Right renal pelvis (tissue), 4 donors: ENCODE measurements at places on chromosomes 5 and 9. TPM values are rescaled to one million over a fixed set of nuclear protein-coding genes. Genes with fewer than 3 reads are reported as not detected.

The MZB1 gene
- 0.95 TPM for polyA plus RNA-seq

- DNase-seq, result no peak
Observed at GRCh38 chr5:141155540-141156374, 5.9 kb downstream of the PCDHB6 start.

- no peak for DNase-seq
Observed at GRCh38 chr5:113330533-113331208, 104.1 kb downstream of the TSSK1B start.

DNA sequence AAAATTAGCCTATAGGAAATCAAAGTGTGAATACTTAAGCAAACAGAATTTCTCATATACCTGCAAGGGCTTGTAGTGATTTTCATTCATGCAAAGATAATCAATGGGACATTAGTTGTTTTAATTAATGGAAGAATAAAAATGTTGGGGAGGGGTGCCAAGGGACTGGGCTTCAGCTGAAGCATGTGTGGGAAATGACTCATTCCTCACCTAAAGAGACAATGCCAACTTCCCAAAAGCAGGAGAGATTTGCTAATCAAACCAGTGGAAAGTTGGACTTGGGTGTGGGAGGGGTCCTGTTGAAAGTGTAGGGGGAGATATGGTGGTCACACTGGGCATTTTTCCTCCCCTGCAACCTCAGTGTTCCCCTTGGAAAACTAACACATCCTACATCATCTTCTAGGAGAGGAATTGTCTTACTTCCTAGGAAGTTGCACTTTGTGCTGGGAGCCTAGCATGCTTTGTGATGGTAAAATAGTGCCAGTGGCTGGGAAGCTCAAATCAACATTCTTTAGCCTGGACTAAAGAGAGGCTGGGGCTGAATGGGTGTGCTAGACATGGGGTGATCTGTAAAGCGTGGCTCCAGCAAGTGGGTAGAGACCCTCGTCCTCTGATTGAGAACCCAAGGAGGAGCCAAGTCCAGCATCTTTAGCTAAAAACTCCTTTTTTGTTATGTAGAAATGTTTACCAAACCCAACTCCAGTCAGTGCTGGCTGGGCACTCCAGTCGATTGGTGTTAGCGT lies 6.4 kb upstream of the LHX2 start:
- DNase-seq, result no peak

- DNase-seq, result no peak
Observed at GRCh38 chr5:175734016-175734415, 76.1 kb downstream of the HRH2 start.

DNA sequence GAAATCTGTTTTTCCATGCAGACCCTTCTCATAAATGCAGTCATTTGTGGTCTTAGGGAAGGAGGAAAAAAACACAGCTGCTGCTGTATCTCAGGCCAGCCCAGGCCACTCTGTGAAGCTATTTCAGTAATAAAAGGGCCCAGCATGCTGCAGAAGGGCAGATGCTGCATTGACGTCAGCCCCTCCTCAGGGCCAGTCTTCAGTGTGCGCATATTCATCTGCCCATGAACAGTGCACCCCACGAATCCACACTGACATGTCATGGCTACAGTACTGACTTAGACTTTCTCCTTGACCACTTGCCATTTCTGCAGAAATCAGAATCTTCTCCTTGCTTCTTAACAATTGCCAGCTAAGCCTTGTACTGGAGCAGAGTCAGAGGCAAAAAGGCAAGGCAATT lies 304.7 kb downstream of the GABRG2 start:
- DNase-seq, result no peak

The FCN2 gene
- polyA plus RNA-seq, result 0.18 TPM

DNA sequence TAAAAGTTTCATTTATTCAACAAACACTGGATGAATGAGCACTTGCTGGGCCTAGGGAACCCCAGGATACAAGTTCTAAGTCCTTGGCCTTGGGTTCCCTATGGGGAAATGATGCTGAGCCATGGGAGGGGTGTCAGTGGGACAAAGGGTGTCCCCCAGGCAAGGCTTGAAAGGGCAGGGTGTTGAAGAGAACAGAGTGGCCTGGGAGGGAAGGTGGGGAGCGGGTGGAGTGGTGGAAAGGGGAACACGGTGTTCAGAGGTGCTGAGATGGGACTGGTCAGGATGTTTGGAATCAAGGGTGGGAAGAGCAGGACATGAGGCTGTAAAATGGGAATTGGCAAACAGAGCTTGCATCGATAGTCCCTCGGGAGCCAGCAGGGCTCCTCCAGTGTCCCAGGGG lies 61.8 kb downstream of the PPARGC1B start:
- DNase-seq, result no peak

DNA sequence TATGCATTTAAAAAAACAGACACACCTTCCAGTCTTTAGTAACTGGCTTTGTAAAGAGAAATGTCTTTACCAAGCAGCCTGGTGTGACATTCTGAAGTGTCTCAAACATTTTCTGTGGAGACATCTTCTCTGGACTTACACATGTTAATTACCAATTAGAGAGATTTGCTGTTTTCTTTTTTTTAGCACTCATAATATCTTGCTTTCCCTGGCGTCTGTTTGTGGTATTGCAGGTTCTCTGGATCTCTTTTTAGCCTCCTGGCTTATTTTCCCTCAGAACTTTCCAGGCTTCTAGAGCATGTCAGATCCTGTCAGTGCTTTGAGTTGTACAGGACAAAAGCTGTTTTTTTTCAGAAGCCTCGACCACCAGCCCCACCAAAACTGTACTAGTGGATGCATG lies 92.5 kb downstream of the MSX2 start:
- DNase-seq, result no peak

The NUDT12 gene
- 32.3 TPM for polyA plus RNA-seq

DNA sequence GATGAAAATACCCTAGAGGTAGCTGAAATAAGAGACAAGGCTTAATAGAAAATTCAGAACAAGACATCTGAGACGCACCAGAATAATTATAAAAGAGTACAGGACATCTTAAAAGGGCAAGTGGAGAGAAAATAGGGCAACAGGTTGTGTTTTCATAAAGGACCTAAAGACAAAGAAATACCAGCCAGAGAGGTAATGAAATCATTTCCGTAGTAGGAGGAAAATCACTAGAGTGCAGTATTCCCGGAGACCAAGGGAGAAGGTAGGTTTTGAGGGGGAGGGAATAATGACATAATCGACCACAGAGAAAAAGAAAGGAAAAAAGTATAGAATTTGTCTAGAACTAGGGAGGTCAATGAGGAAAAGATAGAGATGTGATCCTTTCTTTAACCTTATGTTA lies 26.2 kb upstream of the CTNNAL1 start:
- DNase-seq, result no peak

The SLC36A3 gene
- 0.01 TPM for polyA plus RNA-seq

DNA sequence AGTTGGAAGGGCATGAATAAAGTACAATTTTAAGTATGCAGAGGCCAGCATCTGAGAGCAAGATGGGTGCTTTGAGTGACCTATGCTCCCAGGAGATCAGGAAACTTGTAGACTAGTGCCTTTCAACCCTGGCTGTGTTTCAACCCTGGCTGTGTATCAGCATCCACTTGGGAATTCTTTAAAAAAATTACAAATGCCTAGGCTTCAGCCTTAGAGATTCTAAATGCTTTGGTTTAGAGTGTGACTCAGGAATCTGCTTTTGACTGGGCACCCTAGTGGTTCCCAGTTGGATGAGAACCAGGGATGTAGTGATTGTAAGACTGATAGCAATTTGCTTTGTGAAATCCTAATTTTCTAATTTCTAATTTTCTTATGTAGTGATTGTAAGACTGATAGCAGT lies 65.6 kb downstream of the RALGPS1 start:
- DNase-seq, result no peak

GRCh38 chr9:4287886-4288588 lies 11.8 kb downstream of the GLIS3 start:
- DNase-seq, result no peak

GRCh38 chr9:120351106-120351505 lies 228.9 kb downstream of the CDK5RAP2 start:
- DNase-seq, result no peak

The RORB gene
- polyA plus RNA-seq, result 0.16 TPM

DNA sequence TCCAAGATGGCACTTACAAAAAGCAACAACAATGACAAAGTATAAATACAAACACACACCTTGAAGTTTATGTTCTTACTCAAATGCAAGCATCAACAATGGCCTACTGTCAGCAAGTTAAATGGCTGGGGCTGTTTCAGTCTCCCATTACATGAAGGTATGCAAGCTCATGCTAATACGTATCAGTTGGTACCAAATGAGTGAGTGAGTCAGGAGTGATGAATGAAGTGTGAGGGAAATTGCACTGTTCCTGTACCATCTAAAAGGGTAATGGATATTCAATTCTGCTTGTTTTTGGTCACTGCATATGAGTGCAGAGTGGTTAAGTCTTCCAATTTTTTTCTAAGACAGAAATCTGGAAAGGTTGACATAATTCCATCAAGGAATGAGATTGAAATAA lies 964.9 kb downstream of the MAT2B start:
- no peak for DNase-seq

GRCh38 chr9:38058452-38059232 lies 10.4 kb downstream of the SHB start:
- no peak for DNase-seq

- DNase-seq, result no peak
Observed at GRCh38 chr9:89801742-89802670, 197.2 kb downstream of the GADD45G start.

DNA sequence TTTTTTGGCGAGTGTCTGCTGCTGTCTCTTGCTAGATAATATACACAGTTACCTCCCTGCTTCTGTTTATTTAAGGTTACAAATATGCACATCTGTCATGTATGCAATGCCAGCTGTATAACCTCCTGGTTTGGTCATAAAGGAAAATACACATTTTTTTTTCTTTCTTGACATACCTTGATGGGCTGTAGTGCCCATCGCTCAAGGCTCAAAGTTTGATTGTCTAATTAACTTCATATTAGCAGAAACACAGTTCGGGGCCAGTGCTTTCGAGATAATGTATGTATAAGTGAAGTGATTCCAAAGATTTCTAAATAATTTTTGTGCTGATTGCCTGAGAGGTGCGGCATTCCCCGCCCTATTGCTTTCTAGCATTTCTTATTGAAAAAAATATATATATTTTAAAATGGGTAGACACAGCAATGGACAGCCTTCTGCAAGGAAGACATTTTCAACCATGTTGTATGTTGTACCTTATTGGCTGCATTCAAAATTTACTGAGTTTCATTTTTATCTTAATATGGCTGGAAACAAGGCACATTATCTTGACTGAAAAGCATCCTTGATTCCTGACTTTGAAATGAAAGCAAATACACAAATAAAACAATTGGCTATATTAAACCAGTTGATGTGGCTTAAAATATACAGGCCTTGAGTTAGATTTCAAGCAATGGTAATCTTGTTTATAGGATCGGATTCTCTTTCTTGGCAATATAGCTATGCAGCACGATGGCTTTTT lies 206.2 kb downstream of the MEF2C start:
- no peak for DNase-seq

- DNase-seq, result no peak
Observed at GRCh38 chr5:124060413-124061067, 548.6 kb downstream of the CSNK1G3 start.

- no peak for DNase-seq
Observed at GRCh38 chr9:132630811-132631210, 39.0 kb downstream of the DDX31 start.

DNA sequence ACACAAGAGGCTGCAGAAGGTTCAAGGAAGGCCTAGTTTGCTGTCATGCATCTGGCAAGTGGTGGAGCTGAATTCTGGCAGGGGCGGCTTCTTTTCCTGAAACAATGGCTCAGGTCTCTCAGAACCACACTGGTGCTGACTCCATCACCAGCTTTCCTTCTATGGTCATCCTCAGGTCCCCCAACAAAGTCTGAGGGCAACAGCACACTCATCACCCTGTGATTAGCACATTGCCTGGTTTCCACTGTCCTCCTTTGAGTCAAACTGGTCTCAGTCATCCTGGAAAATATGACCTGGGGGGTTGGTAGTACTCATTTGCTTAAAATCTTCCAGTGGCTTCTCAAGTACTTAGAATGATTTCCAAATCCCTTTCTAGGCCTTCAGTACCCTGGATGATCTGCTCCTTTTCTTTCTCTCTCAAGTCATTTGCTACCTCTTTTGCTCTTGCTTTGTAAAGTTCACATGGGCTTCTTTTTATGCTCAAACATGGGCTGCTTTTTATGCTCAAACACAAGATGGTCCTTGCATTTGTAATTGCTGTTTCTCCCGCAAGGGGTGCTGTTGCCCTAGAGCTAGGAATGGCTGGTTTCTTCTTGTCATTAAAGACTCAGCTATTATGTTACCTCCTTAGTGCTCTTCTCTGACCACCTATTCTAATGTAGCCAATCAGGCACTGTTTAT lies 144.9 kb downstream of the ALDH1A1 start:
- DNase-seq, result no peak

The ORM2 gene
- 0.17 TPM for polyA plus RNA-seq

DNA sequence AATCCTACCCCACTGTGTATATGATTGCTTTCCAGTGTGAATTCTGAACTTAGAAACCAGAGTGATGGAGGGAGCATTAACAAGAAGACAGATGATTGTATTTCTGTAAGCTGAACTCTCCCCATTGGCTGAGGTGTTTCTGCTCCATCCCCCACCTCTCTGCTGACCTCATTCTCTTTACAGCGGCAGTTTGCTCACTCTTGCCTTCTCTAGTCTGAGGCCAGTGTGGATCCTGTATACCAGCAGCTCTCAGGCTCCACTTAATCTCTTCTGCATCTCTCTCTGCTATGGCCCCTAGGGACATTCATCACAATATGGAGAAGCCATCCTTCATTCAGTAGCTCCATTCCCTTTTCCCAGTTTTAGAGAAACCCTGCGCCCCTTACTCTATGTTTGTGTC lies 358.8 kb downstream of the MAN2A1 start:
- DNase-seq, result no peak

DNA sequence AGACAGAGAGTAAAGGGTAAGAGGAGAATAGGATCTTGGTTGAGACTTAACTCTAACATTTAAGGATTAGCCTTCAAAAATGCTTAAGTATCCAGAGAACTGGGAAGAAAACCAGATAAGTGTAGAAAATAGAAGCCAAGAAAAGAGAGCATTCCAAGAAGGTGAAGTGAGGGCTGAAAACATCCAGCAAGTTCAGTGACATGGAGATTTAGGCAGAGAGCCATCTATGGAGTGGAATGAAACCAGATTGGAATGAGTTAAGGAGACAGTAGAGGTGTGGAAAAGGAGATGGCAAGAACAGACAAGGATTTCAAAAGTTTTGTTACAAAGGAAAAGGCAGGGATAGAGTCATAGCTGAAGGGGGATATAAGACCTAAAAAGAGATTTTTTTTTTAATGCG lies 188.1 kb downstream of the TRPM3 start:
- no peak for DNase-seq

DNA sequence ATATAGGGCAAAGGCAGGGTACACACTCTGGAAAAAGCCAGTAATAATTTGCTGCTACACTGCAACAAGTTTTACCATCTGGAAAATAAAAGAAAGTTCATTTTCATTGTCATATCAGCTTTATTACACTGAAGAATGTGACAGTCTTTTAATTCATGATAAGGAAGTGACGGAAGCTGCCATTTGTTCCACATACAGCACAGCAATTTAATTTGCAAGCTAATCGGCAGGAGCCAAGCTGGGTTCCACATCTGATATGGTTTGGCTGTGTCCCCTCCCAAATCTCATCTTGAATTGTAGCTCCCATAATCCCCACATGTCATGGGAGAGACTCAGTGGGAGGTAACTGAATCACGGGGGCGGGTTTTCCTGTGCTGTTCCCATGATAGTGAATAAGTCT lies 16.5 kb downstream of the PRELID2 start:
- no peak for DNase-seq
